ENCODE measurements at places on chromosomes 13 and 19.

DNA sequence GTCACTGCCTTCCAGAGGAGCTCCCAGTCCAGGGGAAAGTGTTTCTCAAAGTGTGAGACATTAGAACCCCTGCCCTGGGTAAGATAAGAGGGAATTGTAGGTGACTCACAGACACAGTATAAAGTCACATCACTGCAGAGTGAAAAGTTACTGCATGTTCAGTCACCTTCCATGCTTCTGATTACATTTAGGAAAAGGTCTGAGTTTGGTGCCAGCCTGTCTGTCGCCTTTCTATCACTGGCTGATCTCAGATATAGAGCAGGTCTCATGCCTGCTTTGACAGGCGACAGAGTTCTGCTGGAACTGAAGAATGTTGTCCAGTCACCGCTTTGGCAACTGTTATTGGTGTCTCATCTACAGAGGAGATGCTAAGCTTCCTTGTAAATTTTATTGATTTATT lies 1078.6 kb downstream of the UQCRFS1 start:
- DNase-seq, result no peak

GRCh38 chr13:46168341-46168740 lies 13.6 kb downstream of the LCP1 start:
- no peak for DNase-seq

- DNase-seq, result no peak
Measured at GRCh38 chr13:45718992-45719391, 16.9 kb downstream of the CBY2 start.

GRCh38 chr19:15508035-15508710 lies at the start of gene CYP4F22:
Gene CYP4F22 (plus strand): TSS chr19:15508525. CDS start chr19:15525337, 16,812 bp downstream.
- no peak for DNase-seq

DNA sequence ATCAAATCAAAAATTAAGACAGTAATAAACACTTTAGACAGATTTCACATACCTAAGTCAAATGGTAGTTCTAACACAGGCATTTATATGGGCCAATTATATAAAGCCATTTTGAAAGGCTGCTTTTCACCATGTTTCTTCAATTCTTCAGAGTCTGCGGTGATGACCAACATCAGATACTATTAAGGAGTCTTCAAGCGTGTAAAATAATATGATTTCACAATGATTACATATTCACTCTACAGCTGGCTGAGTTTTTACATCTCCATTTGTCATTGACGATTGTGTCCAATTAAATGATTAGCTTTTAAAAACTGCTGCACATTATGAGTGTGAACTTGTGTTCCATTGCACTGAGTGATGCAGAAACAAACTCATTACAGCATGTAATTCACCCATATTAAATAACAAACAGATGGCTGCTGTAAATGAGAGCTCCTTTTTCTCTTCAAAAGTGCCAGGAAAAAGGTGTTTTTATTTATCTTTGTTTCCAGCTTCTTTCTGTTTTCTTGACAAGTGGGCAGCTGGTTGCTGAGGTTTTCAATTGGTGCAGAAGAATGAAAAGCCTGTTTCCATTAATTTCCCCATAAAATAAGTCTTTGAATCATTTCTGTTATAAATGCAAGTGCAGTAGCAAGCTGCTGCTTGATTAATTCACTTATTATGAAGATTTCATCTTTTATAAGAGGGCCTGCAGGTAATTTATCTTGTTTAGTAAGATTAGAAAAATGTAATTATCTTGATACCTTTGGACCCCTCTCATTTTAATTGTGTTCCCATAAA lies 676.1 kb upstream of the KLHL1 start:
- no peak for DNase-seq

GRCh38 chr13:101965096-101965495 lies 436.8 kb downstream of the FGF14 start:
- DNase-seq, result no peak

DNA sequence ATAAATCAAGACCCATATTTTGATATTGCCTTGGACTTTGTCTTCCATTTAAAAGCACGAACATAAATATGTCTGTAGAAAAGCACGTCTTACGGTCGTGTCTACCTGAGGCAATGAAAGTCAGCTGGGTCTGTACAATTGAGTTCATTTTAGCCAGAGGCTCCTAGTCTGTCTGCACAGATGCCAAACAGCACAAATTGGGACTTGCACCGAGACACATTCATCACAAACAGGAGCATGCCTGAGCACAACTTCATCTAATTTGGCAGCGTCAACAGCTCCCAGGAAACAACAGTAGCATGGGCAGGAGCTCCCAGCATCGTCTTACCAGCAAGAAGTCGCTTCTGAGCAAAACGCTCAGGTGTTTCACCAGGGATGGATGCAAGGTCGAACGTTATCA lies 687.0 kb downstream of the EFNB2 start:
- no peak for DNase-seq

DNA sequence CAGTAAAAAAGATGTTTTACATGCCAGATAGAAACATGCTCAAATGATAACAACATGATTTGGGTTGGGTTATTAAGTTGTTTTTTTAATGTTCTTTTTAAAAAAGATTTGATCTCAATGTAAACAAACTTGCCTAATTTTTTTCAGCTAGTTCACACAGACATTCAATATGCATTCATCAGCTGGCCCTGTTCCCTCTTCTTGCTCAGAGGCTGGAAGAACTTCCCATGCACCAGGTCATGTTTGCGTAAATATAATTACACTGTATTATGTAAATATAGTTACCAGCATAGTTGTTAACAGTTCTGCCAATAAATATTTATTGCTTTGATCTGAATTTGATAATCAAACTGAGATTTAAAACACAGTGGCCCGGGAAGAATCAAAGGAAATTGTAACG lies 70.6 kb downstream of the ATP11A start:
- DNase-seq, result no peak

DNA sequence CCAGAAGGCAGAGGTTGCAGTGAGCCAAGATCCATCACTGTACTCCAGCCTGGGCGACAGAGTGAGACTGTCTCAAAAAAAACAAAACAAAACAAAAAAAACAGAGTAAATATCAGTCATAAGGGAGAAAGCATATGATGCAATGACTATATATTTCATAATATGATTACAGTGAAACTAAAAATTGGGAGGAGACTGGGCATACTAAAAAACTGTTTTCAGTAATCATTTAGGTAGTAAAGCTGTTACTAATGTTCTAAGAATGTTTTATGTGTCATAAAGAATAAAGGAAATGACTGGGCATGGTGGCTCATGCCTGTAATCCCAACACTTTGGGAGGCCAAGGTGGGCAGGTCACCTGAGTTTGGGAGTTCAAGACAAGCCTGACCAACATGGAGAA lies 15.9 kb downstream of the ZNF573 start:
- DNase-seq, result no peak

DNA sequence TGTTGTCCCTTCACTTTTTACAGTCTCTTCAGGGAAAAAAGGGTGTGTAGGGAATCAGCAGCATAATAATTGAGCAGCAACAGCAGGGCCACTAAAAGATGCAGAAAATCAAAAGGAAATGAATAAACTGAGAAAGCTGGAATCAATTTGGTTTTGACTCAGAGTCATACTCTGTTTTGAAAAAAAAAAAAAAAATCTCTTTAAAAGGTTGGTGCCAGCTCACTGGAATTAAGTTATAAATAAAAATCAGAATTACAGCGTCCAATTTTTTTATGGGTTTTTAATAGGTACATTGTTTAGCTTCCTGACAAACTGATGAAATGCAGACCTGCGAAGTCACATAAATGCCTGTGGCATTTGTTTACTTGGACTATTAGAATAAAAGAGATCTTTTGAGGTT lies 231.9 kb downstream of the COG6 start:
- no peak for DNase-seq

DNA sequence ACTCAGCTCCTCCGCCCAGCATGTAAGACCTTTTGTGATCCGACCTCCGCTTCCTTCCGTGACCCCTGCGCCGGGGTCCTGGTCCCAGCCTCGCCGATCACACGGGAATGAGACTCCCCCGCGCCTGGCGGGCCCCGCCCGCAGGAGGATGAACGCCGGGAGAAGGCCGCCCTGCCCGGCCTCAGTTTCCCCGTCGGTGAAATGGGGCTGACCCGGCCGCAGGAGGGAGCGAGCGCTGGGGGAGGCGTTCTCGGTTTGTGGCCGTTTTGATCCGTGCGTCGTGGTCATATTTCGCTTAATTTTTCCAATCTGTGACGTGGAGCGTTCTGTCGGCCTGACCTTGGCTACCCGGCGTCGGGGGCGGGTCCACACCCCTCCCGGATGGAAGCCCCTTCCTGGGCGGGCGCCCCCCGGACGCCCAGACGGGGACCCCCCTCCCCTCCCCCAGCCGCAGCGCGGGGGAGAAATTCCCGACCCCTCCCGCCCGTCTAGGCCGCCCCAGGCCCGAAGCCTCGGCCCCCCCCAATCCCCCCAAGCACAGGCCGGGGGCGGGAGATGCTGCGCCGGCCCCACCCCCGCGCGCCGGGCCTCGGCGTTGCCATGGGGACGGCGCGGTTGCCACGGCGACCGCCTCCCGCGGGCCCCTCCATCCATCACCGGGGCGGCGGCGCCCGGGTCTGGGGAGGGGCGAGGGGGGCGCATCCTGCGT lies 11.1 kb downstream of the PALM start:
- no peak for DNase-seq

DNA sequence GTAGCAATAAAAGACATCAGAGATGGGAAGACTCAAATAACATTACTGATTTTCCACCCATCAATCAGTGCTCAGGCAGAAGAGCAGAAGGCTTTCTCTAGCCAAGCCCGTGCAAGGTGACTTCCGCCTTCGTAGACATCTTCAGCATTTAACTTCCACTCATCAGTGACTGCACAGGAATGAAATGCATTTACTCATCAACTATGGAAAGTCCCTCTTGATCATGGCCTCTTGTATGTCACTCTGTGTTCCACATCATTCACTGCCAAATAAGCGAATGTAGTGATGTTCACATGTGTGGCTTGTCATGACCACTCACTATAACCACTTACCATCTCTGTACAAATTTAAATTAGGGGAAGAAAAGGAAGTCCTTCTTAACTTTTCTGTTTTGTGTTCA lies 49.4 kb downstream of the SACS start:
- DNase-seq, result no peak

DNA sequence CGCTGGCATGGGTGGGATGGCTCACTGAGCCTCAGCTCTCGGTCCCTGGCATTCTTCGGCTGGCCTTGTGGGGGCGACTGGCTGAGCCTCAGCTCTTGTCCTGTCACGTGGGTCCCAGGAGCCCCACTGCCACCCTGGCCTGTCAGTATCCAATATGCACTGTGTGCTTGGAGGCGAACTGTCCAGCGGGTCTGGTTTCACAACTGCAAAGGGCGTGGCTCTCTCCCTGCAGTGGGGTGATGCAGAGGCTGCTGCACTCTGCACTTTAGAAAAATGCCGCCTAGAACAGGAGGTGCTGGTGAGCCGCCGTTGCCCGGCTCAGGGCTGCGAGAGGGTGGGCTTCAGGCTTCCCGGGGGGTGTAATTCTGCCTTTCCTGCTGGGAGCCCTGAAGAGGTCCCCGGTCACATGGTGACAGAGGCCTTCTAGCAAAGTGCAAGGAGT lies 17.0 kb upstream of the TMEM255B start:
- DNase-seq, result no peak

DNA sequence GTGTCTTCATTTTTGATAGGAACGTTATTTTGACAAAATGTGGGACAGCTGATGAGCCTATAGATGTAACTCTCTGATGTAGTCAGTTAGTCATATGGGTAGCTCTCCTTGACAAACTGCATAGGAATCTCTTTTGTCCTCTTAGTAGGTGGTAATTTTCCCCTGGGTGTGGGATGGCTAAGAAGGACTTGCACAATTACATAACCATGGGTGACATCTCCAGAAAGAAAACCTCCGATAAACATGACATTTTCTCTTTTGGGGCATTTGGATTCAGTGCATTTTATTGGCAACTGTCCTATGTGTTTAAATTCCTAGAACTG lies 41.8 kb downstream of the IGFL3 start:
- no peak for DNase-seq

DNA sequence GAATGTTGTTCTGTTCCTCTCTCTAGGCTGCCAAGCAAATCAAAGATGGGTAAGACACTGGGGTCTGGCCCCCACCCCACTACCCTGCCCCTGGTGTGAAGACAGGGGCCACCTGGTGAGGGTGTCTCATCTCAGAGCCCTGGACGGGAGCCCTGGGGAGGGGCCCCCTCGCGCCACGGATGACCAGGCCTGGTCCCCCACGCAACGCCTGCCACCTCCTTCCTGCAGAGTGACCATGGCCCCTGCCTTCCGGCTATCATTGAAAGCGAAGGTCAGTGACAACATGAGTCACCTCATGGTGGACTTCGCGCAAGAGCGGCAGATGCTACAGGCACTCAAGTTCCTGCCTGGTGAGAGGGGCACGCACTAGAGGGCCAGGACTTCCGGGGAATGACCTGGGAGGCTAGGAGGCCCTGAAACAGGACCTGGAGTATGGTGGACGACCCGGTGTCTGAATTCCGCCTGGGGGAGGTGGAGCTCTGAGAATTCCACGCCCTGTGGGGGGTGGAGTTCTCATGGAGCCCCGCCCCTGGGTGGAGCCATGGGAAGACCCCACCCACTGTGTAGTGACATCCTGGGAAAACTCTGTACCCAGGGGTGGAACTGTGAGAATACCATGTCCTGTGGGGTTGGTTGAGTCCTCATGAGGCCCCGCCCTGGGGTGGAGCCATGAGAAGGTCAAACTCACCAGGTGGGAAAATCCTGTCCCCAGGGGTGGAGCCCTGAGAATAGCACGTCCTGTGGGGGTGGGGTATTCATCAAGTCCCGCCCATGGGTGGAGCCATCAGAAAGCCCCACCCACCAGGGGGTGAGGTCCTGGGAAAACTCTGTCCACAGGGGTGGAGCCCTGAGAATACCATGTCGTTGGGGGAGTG lies 6.1 kb downstream of the FSD1 start:
- DNase-seq, result no peak

DNA sequence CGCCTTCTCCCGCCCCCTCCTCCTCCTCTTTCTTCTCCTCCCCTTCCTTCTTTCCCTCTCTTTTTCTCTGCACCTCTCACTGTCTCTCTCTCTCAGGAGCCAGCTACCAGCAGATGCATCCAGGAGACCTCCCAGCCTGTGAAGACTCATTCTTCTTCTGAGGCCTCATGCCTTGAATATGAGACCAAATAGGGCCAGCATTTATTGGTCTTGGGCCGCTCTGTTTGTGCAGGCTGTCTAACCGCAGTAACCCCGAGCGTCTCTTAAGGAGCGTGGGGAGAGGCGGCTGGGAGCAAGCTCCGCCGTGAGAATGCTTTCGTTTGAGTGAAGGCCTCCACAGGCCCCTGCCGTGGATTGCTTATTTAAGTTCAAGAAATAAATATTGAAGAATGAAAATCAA lies 167.0 kb downstream of the NUFIP1 start:
- no peak for DNase-seq
